ENCODE measurements at places on chromosomes 7 and 10.

DNA sequence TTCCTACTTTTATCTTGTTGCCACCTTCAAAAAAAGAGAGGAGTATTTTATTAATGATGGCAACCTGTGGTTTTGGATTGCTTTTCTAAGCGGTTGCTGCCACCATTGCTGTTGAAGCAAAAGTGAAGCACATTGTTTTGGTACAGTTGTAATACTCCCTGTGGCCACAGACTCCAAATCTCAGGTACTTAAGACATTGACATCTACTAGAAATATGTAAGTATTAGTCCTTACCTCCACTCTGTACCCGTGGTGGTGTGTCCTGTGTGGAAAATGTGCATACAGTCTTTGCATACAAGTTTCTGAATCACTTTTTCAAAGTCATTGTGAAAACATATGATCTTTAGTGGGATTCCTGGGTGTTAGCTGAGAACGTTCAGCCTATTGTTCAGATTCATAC, 85.7 kb downstream of the ANLN start:
- DNase-seq, result no peak

GRCh38 chr7:151775547-151776443, 101.1 kb downstream of the PRKAG2 start:
- DNase-seq, result no peak

DNA sequence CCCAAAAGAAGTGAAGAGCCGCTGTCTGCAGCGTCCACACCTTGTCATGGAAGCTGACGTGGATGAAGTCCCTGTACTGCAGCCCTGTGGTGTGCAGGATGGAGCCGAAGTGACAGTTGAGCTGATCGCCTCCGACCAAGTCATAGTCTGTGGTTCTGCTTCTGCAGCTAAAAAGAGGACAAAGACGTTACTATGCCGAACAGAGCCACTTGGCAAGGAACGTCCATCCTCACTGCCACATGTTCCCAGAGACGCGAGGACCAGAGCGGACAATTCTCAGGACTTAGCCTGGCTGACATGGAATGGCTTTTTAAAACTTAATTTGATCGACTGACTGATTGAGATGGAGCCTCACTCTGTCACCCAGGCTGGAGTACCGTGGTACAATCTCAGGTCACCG, 21.8 kb downstream of the DAGLB start:
- no peak for DNase-seq

DNA sequence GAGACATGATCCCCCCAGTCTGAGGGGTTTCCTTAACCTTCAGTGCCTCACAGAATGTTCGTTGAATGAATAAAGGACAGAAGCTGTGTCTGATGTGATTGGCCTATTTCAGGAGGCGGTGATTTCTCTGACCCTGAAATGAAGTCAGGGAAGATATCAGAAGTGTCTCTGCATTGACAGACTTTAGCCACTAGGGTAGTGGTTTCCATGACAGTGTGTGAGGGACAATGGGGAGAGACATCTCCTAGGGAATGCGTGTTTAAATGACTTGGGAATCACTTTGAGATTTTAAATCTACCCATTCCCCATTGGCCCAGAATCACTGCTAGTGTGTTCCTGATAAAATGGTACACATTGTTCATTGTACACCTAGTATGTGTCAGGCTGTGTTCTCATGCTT, 132.0 kb downstream of the CFAP58 start:
- DNase-seq, result no peak

GRCh38 chr7:106273009-106273668, 11.6 kb downstream of the NAMPT start:
- DNase-seq, result no peak

DNA sequence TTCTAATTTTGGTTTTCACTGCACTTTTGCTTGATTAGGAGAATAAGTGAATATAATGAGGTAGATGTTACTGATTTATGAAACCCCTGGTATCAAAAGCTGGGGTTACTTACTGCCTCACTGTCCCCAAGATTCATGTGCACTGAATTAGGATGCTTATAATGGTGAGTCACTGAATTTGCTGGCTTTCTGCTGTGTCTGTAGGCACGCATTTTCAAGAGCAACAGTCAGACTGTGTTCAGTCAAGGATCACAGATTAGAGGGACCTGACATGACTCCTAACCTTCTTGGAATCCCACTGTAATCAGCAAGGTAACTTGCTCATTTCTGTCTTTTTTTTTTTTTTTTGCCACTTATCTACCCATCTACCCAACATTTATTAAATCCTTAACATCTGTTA, 59.7 kb downstream of the GPR85 start:
- no peak for DNase-seq

GRCh38 chr10:59434463-59435321, 72.3 kb upstream of the FAM13C start:
- no peak for DNase-seq

DNA sequence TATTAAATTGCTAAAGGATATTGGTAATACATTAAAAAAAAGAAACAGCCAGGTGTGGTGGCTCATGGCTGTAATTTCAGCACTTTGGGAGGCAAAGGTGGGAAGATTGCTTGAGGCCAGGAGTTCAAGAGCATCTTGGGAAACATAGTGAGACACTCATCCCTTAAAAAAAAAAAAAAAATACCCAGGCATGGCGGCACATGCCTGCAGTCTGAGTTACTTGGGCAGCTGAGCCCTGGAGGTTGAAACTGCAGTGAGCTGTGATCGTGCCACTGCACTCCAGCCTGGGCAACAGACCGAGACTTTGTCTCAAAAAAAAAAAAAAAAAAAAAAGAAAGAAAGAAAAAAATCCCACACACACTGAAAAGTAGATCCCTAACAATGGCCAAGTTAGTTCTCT, 59.7 kb downstream of the MACC1 start:
- no peak for DNase-seq

DNA sequence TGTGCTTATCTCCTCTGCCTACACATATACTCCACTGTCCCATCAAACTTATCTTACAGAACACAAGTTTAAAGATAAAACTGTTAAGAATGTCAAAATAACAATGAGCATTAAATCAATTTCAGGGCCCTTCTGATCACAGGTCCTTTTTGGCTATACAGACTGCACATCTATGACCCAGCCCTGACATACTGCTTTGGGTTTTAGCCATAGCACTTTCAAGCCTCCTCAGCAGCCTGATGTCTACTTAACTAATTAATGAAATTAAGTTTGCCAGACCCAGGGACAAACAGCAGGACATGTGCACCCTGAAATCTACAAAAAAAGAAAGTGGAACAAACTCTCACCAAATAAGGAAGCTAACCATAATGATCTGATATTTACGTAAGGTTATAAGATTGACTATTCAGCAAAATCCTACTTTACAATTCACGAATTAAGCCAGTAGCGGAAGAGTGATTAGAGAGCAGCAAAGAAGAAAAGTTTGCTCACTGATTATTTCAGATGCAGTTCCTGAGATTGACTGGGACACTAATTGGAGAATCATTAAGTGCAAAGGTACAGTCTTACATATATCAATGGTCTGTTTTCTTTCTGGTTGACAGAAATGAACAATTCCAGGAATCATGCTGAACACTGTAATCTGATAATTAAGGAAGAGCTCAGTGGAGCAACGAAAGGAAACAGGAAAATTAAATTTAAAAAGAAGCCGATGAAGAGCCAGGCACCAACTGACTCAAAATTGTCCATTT, 669.3 kb upstream of the LRRN3 start:
- DNase-seq, result no peak

- DNase-seq, result no peak
Observed at GRCh38 chr10:73117976-73118743, 7.9 kb downstream of the NUDT13 start.

DNA sequence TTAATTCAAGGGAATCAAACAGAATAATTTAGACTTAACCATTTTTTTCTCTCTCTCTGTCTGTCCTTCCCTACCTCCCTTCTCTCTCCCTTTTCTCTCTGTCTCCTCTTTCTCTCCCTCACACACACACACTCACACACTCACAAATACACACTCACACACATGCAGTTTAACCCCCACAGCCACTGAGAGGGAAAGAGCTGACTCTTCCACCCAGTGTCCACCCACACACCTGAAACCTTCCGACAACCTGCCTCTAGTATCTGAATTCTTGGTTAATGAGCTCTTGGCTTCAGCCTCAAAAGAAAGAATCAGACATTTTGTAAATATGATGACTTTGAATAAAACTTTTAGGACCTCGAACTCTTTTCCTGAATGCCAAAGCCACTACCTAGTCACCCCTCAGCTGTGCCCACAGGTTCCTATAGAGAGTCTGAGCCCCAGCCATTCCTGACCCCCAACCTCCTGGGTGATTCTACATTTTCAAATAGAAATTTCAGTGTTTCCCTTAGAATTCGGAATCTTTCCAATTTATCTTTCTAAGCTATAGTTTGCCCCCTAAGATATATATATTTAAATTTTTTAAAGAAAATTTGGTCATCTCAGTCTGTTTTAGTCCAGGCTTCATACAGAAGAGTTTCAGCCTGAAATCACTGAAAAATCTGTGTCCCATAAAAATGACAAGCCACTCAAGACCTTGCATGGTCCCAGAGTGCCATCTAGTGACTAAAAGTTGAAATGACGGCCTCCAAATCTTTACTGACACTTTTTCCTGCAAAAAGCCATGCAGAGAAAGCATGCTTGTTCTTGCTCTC, 202.8 kb downstream of the IPMK start:
- DNase-seq, result no peak

- DNase-seq, result no peak
Observed at GRCh38 chr10:103196516-103196915, 3.4 kb upstream of the NT5C2 start.

GRCh38 chr10:28810057-28810870, 132.9 kb downstream of the BAMBI start:
- DNase-seq, result no peak

- DNase-seq, result no peak
Observed at GRCh38 chr7:50751146-50751545, 31.6 kb downstream of the GRB10 start.

DNA sequence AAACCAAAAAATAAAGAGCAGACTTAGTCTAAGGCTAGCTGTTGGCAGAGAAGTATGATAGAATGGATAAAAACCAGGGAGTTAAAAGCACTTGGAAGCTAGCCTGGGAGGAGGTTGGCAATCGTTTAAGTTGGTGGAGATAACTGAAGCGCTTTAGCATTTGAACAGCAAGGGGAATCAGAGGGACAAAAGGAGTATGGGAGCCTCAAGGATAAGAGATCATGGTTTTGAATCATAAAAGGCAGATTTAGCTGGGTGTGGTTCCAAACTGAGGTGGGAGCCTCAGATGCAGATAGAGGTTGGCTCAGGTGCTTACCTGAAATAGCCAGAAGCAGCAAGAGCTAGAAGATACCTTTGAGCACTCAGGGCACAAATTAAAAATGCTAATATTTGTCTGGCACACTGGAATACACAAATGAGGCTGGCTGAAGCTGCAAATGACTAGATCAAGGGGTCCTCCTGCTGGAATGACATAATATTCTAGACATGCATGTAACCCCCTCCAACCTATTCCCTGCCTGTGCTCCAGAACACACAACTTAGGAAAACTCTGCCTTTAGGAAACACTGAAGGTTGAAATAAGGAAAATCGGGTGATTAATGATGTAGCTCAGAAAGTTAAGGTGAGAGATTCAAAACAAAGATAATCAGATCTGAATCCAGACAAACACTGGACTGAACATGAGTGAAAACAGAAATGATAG, 372.3 kb upstream of the LRRN3 start:
- DNase-seq, result no peak

GRCh38 chr10:22849077-22849805, 78.6 kb upstream of the ARMC3 start:
- no peak for DNase-seq

DNA sequence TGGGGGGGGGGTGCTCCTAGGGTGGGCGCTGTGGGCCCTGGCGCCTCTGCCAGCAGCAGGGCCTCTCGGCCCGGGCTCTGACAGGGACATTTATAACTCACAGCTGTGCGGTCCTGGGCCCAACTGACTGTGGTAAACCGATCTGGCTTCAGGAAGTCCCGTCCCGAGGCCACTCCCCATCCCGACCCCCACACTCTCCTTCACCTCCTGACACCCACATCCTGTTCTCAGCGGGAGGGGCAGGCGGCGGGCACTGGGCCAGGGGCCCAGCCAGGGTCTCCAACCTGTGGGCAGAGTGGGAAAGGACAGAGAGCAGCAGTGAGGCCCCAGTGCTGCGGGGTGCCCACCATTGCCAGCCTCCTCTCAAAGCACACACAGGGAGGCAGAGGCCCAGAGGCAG, 69.1 kb downstream of the ZMIZ1 start:
- DNase-seq, result no peak

DNA sequence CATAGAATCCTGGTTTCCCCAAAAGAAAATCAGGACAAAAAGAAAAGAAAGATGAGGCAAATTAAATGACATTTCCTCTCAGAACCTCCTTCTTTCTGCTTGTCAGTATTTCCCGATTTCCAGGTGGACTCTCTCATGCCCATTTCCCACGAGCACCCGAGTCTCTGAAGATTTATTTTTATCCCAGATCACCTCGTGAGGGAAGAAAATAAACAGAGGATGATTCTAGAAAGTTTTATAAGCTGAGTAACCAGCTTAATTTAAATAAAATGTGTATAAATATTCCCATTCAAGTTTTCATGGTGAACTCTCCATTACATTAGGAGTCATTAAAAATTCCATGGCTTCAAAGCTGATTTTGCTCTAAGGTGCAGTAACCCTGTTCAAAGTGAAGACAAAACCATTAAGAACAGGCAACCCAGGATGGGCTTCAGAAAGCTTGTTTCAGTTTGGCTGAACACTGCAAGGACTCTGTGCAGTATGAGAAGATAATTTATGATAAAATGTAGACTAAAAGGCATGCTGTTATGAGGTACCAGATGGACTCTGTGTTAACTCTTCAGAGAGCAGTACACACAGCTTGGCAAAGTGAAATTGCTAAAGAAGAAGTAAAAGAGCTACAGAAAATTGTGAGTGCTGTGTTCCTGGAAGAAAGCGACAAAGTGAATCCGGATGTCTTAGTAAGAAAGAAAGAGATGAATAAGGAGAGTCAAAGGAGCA, 521.3 kb upstream of the LRRN3 start:
- no peak for DNase-seq

GRCh38 chr10:93149761-93150160, 76.1 kb downstream of the CYP26A1 start:
- DNase-seq, result no peak

DNA sequence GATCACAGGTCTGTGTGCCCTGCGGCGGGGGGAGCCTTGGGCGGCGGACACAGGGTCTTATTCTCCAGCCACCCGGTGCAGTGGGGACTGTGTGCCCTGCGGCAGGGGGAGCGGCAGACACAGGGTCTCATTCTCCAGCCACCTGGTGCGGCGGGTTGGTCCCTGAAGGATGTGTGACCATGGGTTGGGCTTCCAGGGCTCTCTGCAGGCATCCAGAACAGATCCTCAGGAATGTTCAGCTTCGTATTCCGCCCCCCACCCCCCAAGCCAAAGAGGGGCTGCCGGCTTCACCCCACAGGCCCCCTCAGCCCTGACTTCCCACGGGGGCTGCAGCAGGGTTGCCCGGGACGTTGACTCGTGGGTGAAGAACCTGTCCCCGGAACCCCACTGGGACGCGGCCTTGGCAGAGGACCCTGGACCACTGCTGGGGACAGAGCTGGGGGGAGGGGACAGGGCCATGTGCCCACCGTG, 154.5 kb upstream of the PPP2R2D start:
- no peak for DNase-seq

DNA sequence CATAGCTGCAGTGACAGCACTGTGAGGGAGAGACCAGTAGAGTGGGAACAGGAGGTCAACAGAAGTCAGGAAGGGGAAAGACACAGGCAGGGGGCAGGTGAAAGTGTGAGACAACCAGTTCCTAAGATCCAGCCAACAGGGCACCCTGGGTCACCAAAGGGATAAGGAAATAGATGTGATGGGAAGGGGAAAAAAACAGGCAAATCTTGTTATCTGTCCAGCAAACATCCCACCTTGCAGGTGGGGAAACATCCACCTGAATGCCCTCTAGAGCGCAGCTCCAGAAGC, 42.5 kb downstream of the DPCD start:
- DNase-seq, result no peak

- no peak for DNase-seq
Observed at GRCh38 chr10:86335831-86336230, 30.8 kb downstream of the GRID1 start.
